ENCODE measurements at places on chromosomes 7 and 10.
A peak's percentile ranks its signal among the peaks of the same experiment; 100 is the strongest.

DNA sequence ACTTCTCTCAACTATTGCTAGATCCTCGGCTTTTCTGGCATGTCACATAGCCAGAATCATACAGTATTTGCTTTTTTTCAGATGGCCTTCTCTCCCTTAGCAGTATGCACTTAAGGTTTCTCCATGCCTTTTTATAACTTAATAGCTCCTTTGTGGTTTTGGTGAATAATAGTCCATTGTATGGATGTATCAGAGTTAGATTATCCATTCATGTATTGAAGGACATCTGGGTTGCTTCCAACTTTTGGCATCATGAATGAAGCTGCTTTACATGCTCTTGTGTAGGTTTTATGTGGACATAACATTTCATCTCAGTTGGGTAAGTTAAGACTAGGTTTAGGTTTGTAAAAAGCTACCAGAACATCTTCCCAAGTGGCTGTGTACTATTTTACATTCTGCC lies 4.6 kb downstream of the ATP5F1C start:
- DNase-seq = no peak

- no peak for DNase-seq
These were observed 145.7 kb downstream of the PAXIP1 start for GRCh38 chr7:154857240-154857639.

DNA sequence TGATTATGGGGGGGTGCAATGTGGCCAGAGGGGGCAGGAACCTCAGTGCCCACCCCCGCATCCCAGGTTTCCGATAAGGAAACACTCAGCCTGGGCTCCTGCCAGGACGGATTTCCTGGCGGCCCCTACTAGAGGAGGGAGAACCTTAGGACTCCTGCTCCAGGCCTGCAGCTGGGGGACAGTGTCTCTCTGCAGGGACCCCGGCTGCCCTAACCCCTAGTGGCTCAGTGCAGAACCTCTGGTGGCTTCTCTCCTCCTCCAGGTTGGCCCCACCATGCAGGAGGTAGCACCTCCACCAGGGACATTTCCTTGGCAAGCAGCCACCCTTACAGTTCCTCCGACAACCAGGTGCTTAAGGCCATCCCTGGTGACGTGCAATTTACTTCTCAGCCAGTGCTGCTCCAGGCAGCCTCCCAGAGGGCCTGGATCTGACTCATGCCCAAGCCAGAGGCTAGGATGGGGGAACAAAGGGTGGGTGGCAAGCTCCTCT lies 31.9 kb downstream of the SH2B2 start:
- no peak for DNase-seq

GRCh38 chr7:128833946-128834325 lies 3.7 kb downstream of the FLNC start:
- DNase-seq = no peak

DNA sequence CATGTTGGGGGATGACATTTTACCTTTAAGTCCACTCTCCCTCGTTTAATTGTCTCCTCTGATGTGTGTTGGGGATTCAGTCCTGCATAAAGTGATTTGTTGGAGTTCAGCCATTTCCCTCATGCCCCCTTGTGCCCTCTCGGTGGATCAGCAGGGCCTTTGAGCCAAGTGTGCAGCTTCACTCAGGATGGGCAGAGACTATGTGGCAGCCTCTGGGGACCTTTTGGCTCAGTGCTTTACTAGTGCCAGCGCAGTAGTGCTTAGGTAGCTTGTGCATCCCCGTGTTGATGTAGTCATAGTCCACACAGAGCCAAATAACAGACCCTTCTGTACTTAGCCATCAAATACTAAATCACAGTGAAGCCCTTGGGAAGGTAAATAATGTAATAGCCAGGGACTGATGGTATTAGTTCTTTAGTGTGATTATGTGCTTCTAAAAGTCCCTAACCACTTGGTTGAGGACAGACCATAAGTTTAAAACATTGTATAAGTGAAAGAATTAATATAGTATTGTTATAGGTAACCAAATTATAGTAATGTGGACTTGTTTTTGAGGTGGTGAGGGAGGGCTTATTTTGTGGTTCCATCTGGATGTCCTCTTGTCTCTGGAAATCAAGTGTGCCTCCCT lies 11.4 kb downstream of the BUB3 start:
- DNase-seq = no peak

- peak; percentile 46 for DNase-seq
These were observed 9.5 kb downstream of the FAM241B start for GRCh38 chr10:69639291-69640195.

DNA sequence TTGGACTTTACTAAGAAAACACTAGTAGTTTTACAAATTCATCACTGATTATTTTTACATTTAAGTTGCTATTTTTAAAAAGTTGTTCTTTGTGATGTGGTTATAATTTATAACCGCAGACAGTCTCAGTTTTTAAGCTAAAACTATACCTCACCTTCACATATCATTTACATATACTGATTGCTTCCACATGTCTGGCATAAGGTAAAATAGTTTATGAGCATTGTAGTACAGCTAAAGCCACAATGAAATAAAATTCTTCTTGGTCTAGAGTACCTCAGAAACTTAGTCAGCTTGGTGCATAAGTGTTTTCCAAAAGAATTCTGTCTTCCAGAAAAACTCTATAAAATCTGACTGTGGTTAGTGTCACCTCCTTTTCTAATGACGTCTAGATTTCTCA lies 13.0 kb downstream of the SEMA3A start:
- no peak for DNase-seq

- DNase-seq = no peak
These were observed 178.8 kb downstream of the ARL4A start for GRCh38 chr7:12866207-12866606.

DNA sequence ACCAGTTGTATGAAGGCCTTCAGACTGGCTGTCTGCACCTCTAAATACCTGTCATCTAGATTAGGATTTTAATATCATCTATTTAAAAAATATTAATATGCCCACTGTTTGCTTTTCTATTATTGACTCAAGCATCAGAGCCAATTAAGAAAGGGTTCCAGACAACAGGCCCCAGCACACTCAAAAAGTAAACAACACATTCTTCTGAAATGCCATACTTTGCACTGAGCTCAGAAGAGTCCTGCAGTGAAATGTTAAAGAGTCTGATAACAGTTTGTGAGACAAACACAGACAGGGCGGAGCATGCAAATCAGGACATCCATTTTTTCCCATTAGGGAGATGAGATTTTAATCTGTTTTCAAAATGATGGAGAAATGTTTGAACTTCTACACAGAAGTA lies 45.9 kb upstream of the KLF6 start:
- no peak for DNase-seq

- DNase-seq = no peak
These were observed 17.6 kb upstream of the GDI2 start for GRCh38 chr10:5830629-5831445.

DNA sequence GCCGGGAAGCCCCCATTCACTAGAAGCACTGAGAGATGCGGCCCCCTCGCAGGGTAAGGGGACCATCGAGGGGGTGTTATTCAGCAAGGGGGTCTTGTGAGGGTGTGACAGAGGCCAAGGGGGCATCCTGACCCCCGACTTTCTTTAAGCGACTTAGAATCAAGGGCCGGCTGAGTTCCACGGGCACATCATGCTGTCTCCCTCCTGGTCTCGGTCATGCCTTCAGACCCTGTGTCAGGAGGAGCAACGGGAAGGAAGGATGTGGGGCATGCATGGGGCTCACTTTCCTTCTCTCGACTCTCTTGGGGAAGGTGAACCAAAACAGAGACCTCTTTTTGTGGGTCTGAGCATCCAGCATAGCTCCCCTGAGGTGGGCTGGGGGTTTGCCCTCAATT lies 2.5 kb downstream of the ACSL5 start:
- DNase-seq = no peak

- no peak for DNase-seq
These were observed 516.9 kb downstream of the REEP3 start for GRCh38 chr10:64038107-64038506.

GRCh38 chr7:69078997-69079769 lies 519.1 kb upstream of the AUTS2 start:
- no peak for DNase-seq

- DNase-seq = no peak
These were observed 178.5 kb downstream of the NRP1 start for GRCh38 chr10:33155720-33156638.

- no peak for DNase-seq
These were observed 21.4 kb downstream of the KCNK18 start for GRCh38 chr10:117218654-117219053.

DNA sequence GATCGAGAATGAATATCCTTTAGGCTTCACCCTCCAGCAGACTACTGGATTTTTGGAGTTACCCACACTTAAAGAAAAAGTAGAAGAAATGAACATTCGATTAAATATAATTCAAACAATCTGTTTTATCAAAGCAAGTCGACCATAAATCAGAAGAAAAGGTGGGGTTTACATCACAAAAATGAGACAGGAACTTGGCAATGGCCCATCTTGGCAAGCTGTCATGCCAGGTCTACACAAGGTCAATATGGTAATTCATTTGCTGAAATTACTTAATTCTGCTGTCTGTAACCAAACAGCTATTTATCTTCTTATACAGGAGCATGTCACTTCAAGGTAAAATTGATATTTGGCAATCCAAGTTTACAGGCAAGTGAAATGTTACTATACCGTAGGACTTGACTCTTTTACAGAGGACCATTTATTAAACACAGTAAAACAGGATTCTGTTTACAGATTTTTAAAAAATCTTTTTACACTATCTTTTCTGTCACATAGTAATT lies 640.6 kb upstream of the NRP1 start:
- no peak for DNase-seq

GRCh38 chr7:154792436-154793055 lies 210.4 kb downstream of the PAXIP1 start:
- DNase-seq = no peak

GRCh38 chr10:91575044-91575610 lies 57.7 kb downstream of the PPP1R3C start:
- DNase-seq = no peak

- DNase-seq = no peak
These were observed 558 bp downstream of the ARHGAP22 start for GRCh38 chr10:48604039-48604990.

DNA sequence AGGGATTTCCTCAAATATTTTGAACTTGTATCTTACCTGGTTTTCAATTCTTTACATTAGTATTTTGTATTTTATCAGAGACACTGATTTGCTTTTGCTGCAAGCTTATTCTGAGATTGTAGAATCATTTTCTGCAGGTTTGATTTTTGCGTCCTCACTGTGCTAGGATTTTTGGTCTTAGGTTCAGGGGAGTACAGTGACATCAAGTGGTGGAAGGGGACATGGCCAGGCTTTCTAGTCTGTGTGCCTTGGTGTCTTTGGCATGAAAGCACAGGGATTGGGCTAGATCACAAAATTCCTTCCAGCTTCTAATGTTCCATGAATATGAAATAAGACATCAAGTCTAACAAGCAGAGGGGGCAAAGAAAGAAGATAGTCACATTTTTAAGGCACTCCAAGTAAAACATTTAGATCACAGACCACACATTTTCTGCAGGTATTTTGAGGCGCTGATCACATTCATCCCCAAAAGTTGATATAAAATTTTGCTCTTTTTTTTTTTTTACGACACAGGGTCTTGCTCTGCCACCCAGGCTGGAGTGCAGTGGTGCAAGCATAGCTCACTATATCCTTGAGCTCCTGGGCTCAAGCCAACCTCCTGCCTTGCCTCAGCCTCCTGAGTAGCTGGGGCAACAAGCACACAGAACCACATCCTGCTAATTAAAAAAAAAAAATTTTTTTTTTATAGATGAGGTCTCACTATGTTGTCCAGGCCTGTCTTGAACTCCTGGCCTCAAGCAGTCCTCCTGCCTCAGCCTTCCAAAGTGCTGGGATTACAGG lies 124.4 kb downstream of the PON1 start:
- no peak for DNase-seq

DNA sequence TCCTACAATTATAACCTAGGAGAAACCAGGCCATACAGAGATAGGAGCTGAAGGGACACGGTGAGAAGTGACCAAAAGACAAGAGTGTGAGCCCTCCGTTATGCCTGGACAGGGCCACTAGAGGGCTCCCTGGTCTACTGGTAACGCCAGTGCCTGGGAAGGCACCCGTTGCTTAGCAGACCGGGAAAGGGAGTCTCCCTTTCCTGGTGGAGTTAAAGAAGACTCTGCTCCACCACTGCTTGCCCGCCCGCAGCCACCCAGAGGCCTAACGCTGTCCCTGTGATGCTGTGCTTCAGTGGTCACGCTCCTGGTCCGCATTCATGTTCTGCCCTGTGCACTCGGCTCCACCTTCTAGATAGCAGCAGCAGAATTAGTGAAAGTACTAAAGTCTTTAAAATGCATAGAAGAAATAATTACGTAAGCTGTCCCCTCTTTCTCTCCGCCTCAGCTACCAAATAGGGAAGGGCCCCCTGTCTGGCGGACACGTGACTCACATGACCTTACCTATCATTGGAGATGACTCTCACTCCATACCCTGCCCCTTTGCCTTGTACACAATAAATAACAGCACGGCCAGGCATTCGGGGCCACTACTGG lies 34.8 kb downstream of the GRID2IP start:
- DNase-seq = peak; percentile 70

GRCh38 chr10:122093076-122093475 lies 104.1 kb downstream of the TACC2 start:
- DNase-seq = no peak

DNA sequence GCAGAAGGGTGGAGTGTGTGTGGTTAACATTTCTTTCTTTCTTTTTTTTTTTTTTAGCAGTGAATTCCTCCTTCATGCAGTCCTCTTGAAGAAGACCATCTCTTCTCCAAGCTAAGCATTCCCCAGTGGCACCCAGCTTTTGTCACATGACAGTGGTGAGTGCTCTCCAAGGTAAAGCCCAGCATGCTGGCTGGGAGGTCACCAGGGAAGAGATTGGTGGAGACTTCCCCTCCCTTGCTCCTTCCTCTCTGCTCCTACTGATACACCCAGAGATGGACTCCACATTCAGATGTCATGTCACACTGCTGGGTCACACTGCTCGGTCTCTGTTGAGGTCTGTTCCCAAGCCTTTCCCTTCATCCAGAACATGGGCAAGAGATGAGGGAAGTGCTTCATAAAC lies 55.3 kb downstream of the FRMPD2 start:
- no peak for DNase-seq

GRCh38 chr7:136665878-136666509 lies 202.5 kb upstream of the CHRM2 start:
- DNase-seq = no peak
